ENCODE measurements at places on chromosomes 1 and 21.

- no peak overlapping the region for H3K4me3 ChIP-seq
- no peaks in the 10 kb centered on the region for H3K27me3 ChIP-seq
- H3K27ac ChIP-seq, result no peak overlapping the region
- H3K4me1 ChIP-seq, result no peaks in the 10 kb centered on the region
- no peaks in the 10 kb centered on the region for H3K36me3 ChIP-seq
Observed at GRCh38 chr1:200979574-200980451, 43.7 kb downstream of the KIF21B start.

- no peaks in the 10 kb centered on the region for H3K36me3 ChIP-seq
- DNase-seq, result no peak
- no peaks in the 10 kb centered on the region for H3K4me1 ChIP-seq
Observed at GRCh38 chr1:7219031-7219430, 433.8 kb downstream of the CAMTA1 start.

DNA sequence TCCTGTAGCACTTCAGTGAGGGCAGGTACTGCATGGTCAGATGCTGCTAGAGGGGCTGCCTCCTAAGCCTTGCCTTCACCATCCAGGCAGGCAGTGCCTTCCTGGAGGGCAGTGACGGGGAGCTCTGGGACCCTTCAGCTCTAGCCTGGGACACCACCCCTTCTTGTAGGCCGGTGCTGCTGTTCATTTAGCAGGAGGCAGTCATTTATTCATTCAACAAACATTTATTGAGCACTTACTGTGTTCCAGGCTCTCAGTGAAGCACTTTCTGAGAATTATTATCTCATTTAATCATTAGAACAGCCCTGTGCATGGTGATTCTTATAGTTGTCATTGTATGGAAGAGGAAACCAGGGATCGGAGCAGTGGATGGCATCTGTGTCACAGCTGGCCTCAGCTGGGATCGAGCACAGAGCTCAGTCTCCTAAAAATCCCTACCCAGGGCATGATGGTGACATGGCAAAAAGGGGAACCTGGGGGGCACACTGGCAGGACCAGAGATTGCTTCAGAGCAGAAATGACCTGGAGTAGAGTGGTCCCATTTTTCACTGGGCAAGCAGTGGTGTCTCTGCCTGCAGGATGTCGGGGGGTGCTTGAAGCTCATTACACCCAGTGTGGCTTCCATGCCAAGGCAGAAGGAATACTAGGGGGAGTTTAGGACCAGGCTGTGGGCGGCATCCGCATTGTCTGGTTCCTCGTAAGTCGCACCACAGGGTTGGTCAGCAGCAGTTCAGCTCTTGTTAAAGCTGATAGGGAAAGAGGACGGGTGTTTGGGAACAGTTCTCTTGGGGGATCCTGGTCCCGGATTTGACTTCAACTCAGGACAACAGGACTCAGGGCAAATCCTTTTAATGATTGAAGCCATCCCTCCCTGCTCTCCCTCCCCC is 28.8 kb downstream of the ARHGEF10L start:
- no peaks in the 10 kb centered on the region for H3K27me3 ChIP-seq
- no peak for DNase-seq
- H3K4me3 ChIP-seq, result no peak overlapping the region
- H3K36me3 ChIP-seq, result no peaks in the 10 kb centered on the region
- H3K4me1 ChIP-seq, result peaks cover 54% of the 10 kb centered on the region

DNA sequence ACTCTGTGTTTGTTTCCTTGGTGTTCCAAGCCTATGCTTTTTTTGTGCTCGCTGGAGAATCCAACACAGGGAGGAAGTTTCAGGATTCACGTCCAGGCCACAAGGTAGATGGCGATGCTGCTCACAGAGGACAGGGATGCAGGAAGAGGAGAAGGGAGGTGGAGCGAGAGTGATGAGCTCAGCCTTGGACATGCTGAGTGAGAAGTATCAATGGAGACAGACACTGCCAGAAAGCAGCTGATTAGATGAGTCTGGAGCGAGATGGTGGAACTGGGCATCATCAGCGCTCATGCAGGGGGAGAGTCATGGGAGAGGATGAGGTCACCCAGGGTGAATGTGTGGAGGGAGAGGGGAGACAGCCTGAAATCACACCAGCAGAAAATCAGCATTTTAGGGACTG is 110.0 kb downstream of the GLUL start:
- no peaks in the 10 kb centered on the region for H3K27me3 ChIP-seq
- H3K36me3 ChIP-seq, result no peaks in the 10 kb centered on the region
- H3K27ac ChIP-seq, result no peak overlapping the region
- no peak overlapping the region for H3K4me3 ChIP-seq
- H3K4me1 ChIP-seq, result peaks cover 32% of the 10 kb centered on the region

DNA sequence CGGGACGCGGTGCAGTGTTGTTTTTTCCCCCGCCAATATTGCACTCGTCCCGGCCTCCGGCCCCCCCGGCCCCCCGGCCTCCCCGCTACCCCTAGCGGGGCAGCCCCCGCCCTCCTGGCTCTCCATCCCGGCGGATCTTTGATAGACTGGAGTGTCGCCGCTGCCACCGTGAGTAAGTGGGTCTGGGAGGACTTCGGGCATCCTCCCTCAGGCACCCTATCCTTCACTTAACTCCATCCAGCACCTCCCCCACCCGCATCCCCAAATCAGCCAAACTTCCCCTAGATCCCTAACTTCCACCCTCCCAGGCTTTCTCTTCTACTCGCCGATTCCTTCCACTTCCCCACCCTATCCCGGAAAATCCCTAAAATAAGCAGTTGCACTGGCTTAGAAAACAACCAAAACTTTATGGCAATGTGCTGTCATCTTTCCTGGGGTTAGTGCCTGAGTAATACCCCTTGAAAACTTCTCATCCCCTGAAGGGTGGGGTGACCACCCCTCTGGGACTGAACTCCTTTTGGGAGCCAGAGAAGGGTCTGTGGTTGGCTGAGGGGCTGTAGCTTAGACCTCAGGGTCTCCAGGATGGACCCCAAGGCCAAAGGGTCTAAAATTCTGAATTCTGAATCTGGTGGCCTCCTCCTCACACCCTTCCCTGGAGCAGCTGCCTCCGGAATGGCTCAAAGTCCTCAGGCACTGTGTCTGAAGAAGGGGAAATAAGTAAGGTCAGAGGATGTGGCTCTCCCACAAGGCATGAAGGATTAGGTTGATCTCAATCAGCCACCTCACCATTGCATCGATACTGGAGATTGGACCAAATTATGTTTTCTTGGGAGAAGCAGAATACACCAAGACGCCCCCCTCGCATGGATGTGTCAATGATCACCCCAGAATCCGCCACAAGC is 12.2 kb downstream of the THBS3 start:
- H3K27ac ChIP-seq, result peak overlapping the region; percentile 86
- no peaks in the 10 kb centered on the region for H3K36me3 ChIP-seq
- no peaks in the 10 kb centered on the region for H3K27me3 ChIP-seq
- DNase-seq, result no peak
- peaks cover 28% of the 10 kb centered on the region for H3K4me1 ChIP-seq
- H3K4me3 ChIP-seq, result peak overlapping the region; percentile 85

DNA sequence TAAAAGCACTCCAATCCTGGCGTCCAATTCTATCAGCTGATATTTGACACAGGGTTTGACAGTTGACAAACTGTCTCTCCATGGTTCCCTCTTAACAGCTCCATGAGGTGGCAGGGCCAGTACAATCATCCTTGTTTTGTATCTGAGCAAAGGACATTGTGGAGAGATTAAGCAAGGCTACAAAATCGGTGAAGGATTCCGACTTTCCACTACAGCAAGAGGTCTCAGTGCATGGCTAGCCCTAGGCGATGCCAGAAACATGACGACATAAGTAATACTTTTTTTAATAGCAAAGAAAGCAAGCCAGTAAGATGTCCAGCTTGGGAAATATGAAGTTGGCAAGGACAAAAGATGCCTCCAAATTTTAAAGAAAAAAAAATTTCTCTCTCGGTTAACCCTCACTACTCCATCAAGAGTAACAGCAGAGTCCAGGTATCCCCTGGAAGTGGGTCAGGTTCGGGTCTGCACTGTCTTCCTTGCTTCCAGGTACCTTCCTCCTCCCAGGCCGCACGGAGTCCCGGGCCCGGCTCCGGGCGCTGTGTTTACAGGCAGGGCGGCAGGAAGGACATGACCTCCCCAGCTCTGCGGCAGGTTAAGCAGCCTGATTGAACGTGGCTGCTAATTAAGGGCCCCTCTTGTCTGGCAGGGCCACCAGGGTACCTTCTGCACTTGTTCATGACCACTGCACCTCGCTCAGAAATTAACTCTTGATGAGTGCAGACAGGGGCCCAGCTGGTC is 106.1 kb downstream of the SIM2 start:
- no peak for DNase-seq
- H3K27me3 ChIP-seq, result no peaks in the 10 kb centered on the region
- peaks cover 12% of the 10 kb centered on the region for H3K4me1 ChIP-seq
- H3K4me3 ChIP-seq, result no peak overlapping the region
- H3K36me3 ChIP-seq, result no peaks in the 10 kb centered on the region

DNA sequence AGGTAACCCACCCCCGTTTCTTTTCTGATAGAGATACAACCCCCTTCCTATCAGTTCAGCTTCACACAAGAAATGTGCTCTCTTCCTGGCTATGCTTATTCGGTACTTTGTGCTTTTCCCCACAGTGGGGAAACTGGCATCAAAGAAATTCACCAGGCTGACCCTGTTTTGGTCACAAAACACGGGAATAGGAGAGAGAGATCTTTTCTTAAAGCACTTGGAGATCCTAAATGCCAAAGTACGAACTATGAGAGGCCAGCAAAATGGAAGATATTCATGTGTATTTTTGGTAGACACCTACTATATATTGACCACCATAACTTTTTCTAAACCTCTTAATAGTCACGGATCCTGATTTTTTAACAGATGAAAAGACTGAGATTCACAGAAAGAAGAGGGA is 30.0 kb downstream of the SLC30A10 start:
- no peak overlapping the region for H3K27ac ChIP-seq
- no peaks in the 10 kb centered on the region for H3K4me1 ChIP-seq
- H3K27me3 ChIP-seq, result no peaks in the 10 kb centered on the region
- no peak overlapping the region for H3K4me3 ChIP-seq

DNA sequence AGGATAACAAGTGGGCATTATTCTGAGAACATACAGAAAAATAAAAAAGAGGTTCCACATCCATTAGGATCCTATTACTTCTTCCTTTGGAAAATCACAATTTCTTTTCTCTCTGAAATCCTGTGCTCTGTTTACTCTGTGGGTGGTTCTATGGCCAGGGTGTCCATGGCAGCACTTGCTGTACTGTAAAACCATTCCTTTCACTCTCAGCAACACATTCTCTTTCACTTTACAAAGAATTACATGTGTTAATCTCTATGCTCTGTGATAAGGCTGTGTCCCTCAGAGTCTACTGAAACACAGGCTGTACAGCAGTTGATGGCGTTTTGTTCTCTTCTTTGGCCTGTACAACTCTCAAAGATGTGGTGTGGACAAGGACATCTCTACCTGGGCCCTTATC is 524.1 kb downstream of the PTBP2 start:
- H3K36me3 ChIP-seq, result no peaks in the 10 kb centered on the region
- H3K27me3 ChIP-seq, result no peaks in the 10 kb centered on the region
- H3K4me1 ChIP-seq, result no peaks in the 10 kb centered on the region
- no peak for DNase-seq

- DNase-seq, result no peak
- H3K4me3 ChIP-seq, result no peak overlapping the region
Observed at GRCh38 chr1:30063621-30064280, 659.6 kb downstream of the MATN1 start.

DNA sequence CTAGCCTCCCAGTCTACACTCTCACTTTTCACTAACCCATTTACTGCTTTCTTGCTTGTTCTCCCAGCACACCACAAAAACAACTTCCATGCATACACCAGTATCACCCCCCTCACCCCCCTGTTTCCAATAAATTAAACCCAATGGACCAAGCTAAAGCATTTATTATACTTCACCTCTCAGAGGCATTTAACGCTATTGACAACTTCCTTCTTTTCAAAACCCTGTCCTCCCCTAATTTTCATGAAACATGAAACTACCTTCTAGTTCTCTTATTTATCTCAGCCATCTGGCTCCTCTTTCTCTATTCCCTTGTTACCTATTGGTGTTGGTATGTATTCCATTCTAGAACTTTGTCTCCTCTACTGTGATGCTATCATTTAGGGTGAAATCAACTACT is 32.3 kb downstream of the PTPRC start:
- no peaks in the 10 kb centered on the region for H3K4me1 ChIP-seq
- no peak overlapping the region for H3K27ac ChIP-seq
- H3K27me3 ChIP-seq, result no peaks in the 10 kb centered on the region

DNA sequence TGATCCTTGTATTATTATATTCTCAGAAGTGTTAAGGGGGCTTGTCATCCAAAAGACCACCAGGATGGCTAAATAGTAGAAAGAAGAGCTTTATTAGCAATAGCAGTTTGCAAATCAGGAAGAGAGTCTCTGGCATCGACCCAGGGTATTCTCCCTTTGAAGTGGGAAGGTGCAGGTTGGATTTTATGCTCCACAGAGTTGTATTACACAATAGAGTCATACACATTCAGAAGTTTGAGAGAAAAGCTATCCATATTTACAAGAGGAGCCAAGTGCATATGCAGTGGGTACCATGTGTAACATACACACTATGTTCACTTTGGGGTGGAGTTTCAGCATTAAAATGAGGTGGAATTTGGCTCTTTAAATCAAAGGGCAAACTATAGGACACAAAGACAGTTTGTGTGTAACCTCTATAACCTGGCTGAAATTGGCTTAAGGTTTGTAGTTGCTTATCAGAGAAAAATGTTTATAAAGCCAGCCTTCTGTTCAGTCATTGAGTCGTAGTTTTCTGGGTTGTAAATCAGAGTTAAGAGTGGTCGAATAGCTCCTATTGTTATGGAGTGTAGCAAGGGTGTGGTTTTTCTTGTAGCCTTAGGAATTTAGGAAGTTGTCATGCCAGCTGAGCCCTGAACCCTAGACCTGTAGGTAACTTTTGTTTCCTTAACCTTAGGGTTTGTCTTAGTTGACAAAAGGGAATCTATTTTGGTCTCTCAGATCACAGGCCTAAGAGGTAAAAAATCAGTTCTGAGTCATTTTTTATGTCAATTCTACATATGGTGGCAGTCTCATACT is 125.3 kb downstream of the DNM3 start:
- no peak overlapping the region for H3K27ac ChIP-seq
- DNase-seq, result no peak
- H3K4me3 ChIP-seq, result no peak overlapping the region
- H3K36me3 ChIP-seq, result no peaks in the 10 kb centered on the region
- H3K4me1 ChIP-seq, result peaks cover 4% of the 10 kb centered on the region

GRCh38 chr1:58430421-58431275 is 115.9 kb downstream of the OMA1 start:
- no peaks in the 10 kb centered on the region for H3K27me3 ChIP-seq
- no peak for DNase-seq
- no peak overlapping the region for H3K4me3 ChIP-seq
- H3K27ac ChIP-seq, result no peak overlapping the region
- H3K4me1 ChIP-seq, result peaks cover 17% of the 10 kb centered on the region

DNA sequence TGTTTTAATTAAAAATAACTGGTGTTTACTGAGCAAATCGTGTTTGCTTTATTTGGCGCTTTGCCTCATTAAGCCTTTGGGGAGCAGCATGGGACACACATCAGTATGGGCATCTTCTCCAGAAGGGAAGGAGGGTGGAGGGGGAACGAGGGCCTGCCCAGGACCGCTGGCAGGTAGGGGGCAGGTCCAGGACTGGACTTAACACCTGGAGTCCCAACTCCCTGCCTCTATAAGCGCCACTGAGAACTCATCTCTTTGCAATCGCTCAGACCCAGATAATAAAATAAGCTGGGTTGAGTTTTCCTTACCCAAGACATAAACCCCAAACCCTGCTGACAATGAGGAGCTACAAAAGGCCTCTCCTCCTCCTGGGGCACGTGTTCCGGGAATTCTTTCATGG is 15.1 kb downstream of the ABCG1 start:
- peak overlapping the region; percentile 66 for H3K27ac ChIP-seq
- peak overlapping the region; percentile 42 for H3K4me3 ChIP-seq
- no peaks in the 10 kb centered on the region for H3K36me3 ChIP-seq
- H3K27me3 ChIP-seq, result peaks cover 22% of the 10 kb centered on the region
